ENCODE measurements at places on chromosomes 2 and 18.

GRCh38 chr2:172329774-172330671 is 97.4 kb upstream of the ITGA6 start:
- peaks cover 4% of the 10 kb centered on the region for H3K4me1 ChIP-seq
- DNase-seq = no peak
- no peak overlapping the region for H3K4me3 ChIP-seq
- H3K27me3 ChIP-seq = no peaks in the 10 kb centered on the region
- no peak overlapping the region for H3K27ac ChIP-seq

GRCh38 chr18:10232062-10232461 is 222.4 kb upstream of the APCDD1 start:
- H3K4me1 ChIP-seq = peaks cover 10% of the 10 kb centered on the region
- H3K27ac ChIP-seq = no peak overlapping the region
- no peak for DNase-seq
- no peak overlapping the region for H3K4me3 ChIP-seq

DNA sequence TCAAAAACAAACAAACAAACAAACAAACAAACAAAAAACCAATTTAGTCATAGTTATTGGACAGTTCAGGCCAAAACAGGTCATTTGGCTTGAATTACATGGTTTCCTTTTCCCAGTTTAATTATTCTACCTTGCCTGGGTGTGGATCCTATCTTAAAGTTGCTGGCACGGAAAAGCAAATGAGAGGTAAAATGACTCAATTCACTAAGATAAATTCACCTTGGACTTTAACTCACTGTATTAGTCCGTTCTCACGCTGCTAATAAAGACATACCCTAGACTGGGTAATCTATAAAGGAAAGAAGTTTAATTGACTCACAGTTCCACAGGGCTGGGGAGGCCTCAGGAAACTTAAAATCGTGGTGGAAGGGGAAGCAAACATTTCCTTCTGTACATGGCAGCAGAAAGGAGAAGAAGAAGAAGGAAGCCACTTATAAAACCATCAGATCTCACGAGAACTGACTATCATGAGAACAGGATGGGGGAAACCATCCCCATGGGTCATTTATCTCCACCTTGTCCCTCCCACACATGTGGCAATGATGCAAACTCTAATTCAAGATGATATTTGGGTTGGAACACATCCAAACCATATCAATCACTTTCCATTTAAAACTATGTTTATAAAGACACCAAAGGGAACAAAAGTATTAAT is 22.5 kb upstream of the TRAPPC8 start:
- no peak overlapping the region for H3K4me3 ChIP-seq
- no peaks in the 10 kb centered on the region for H3K4me1 ChIP-seq
- no peak for DNase-seq

- no peak overlapping the region for H3K4me3 ChIP-seq
- no peak for DNase-seq
- H3K4me1 ChIP-seq = no peaks in the 10 kb centered on the region
- no peaks in the 10 kb centered on the region for H3K36me3 ChIP-seq
- H3K27ac ChIP-seq = no peak overlapping the region
Observed at GRCh38 chr18:43751835-43752234, 474.5 kb upstream of the SYT4 start.

DNA sequence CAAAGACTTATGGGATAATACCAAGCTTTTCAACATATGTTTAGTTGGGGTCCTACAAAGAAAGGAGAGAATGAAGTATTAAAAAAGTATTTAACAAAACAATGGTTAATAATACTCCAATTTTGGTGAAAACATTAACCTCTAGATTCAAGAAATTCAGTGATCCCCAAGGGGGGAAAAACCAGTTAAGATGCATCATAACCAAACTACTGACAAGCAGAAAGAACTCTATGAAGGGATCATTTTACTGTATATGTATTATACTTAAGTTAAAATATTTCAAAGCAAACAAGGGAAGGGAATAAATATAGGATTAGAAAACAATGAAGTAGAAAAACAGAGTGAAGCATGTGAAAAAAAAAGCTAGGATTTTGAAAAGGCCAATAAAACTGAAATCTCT is 8.7 kb downstream of the CNRIP1 start:
- no peak overlapping the region for H3K27ac ChIP-seq
- H3K27me3 ChIP-seq = no peaks in the 10 kb centered on the region
- H3K4me3 ChIP-seq = no peak overlapping the region
- no peaks in the 10 kb centered on the region for H3K4me1 ChIP-seq
- no peak for DNase-seq

DNA sequence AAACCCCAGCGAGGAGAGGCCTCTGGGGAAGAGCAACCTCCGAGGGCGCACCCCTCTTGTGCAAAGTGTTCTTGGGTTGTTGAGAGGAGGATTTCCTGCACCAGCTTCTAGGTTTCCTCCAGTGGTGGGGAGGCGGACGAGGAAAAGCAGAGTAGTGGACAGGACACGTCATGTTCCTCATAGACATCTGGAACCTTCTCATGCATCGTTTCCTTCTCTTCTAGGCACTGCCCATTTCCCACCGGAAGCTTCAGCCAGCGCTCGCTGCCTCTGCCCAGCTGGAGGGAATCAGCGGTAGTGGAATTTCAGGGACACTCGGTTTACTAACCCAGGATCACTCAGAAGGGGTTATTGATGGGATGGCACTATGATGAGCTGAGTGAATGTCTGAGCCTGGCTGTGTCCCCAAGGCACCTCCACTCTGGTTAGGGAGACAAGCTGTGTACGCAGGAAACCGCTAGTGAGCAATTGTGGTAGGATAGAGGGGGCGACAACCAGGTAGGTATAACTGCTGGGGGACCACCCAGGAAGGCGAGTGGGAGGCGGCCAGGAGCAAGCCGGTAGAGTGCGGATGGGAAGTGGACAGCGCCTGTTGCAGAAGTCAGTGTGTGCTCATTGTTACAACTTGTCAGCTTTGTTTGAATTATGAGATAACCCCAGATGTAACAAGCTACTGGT is 960 bp upstream of the APOB start:
- peaks cover 32% of the 10 kb centered on the region for H3K27me3 ChIP-seq
- no peak for DNase-seq
- H3K36me3 ChIP-seq = no peaks in the 10 kb centered on the region
- H3K4me1 ChIP-seq = peaks cover 9% of the 10 kb centered on the region

- H3K36me3 ChIP-seq = no peaks in the 10 kb centered on the region
- H3K4me1 ChIP-seq = peaks cover 6% of the 10 kb centered on the region
- H3K4me3 ChIP-seq = no peak overlapping the region
- no peak for DNase-seq
- H3K27ac ChIP-seq = no peak overlapping the region
Observed at GRCh38 chr2:150781142-150781541, 293.7 kb upstream of the RND3 start.

- no peak for DNase-seq
- peaks cover 63% of the 10 kb centered on the region for H3K4me1 ChIP-seq
- no peaks in the 10 kb centered on the region for H3K27me3 ChIP-seq
- H3K36me3 ChIP-seq = no peaks in the 10 kb centered on the region
- H3K27ac ChIP-seq = peak overlapping the region; percentile 73
- no peak overlapping the region for H3K4me3 ChIP-seq
Observed at GRCh38 chr2:159030674-159031380, 62.4 kb downstream of the TANC1 start.

DNA sequence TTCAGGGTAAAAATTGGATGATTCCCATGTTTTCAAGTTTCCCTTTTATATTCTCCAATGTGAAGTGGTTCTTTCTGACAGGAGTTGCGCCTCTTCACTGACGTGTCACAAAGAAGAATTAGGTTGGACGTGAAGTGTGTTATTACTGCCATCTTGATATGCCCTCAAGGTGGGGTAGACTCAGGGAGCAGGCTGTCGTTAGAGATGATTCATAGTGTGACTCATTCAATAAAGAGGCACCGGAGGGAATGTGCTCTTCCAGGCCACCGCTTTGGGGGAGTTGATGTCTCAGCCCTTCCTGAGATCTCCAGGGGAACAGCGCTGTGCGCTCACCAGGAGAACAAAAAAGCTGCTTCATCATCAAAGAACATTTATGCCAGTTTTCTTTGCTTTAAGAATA is 3.6 kb upstream of the DGKD start:
- H3K27me3 ChIP-seq = no peaks in the 10 kb centered on the region
- peaks cover 58% of the 10 kb centered on the region for H3K4me1 ChIP-seq
- no peak for DNase-seq
- no peak overlapping the region for H3K27ac ChIP-seq
- no peaks in the 10 kb centered on the region for H3K36me3 ChIP-seq
- no peak overlapping the region for H3K4me3 ChIP-seq

GRCh38 chr18:79229431-79229830 is 160.2 kb downstream of the ATP9B start:
- H3K27me3 ChIP-seq = no peaks in the 10 kb centered on the region
- no peak overlapping the region for H3K4me3 ChIP-seq
- H3K4me1 ChIP-seq = no peaks in the 10 kb centered on the region
- no peaks in the 10 kb centered on the region for H3K36me3 ChIP-seq

DNA sequence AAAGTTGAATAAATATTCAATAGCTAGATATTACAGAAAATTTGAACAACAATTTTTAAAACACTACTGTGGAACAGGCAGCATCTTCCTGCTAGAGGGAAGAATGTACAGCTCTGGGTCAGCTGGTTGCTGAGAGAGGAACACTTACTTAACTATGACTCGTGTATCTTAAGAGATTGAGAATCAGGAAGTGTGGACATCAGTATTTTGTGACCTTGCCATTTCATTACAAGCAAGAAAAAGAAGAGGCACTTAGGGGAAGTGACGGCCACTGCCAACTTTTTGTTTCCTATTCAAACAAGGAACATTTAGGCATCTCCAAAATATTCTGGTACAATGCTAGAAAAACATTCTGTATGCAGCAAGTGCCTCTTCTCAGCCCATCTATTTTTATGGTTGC is 45.9 kb downstream of the ITPRID2 start:
- no peak for DNase-seq
- H3K27ac ChIP-seq = no peak overlapping the region
- no peaks in the 10 kb centered on the region for H3K4me1 ChIP-seq

GRCh38 chr2:237234268-237234667 is 148.6 kb downstream of the COPS8 start:
- H3K4me3 ChIP-seq = no peak overlapping the region
- H3K36me3 ChIP-seq = no peaks in the 10 kb centered on the region
- no peaks in the 10 kb centered on the region for H3K27me3 ChIP-seq
- no peak for DNase-seq

DNA sequence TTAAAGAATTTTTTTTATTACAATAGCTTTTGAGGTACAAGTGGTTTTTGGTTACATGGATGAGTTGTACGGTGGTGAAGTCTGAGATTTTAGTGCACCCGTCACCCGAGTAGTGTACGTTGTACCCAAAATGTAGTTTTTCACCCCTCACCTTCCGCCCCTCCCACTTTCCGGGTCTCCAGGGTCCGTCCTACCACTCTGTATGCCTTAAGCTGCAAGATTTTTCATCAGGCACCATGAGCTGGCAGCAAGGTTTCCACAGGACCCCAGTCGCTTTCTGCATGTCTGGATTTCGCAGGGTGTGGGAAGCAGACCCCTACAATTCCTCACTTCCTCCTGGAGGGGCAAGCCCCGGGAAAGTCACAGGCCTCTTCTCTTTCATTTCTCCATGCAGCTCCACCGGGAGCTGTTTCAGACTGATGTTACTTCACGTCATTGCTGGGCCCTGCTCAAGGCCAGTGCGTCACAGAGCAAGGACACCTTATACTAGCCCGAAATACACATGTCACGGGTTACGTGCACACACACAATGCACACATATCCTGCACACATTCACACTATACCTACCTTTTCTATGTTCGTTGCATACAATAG is 179.1 kb downstream of the ZFP36L2 start:
- H3K4me1 ChIP-seq = peaks cover 5% of the 10 kb centered on the region
- H3K4me3 ChIP-seq = no peak overlapping the region
- no peaks in the 10 kb centered on the region for H3K27me3 ChIP-seq
- no peak overlapping the region for H3K27ac ChIP-seq

DNA sequence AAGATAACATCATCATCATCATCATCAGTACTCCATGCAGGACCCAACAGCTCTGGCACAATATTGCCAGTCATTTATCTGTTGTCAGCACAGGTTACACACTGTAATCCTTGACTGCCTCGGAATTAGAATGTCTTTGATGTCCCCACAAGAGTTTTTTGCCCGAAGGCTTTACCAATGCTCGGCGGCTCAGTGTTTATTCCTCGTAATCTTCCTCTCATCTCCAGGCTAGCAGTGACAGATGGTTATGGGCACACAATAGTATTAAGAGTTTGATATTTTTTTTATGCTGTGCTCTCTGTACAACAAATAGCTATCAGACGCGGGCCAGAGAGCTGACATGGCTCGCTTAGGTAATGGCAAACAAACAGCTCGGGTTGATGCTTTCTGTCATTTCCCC is 515.2 kb downstream of the ZEB2 start:
- H3K27ac ChIP-seq = no peak overlapping the region
- H3K4me3 ChIP-seq = no peak overlapping the region
- no peaks in the 10 kb centered on the region for H3K27me3 ChIP-seq
- no peak for DNase-seq
- no peaks in the 10 kb centered on the region for H3K36me3 ChIP-seq
- H3K4me1 ChIP-seq = no peaks in the 10 kb centered on the region

- no peaks in the 10 kb centered on the region for H3K27me3 ChIP-seq
- peaks cover 16% of the 10 kb centered on the region for H3K4me1 ChIP-seq
- no peak overlapping the region for H3K27ac ChIP-seq
- DNase-seq = no peak
- H3K36me3 ChIP-seq = no peaks in the 10 kb centered on the region
Observed at GRCh38 chr2:120862201-120863060, 126.8 kb downstream of the GLI2 start.

DNA sequence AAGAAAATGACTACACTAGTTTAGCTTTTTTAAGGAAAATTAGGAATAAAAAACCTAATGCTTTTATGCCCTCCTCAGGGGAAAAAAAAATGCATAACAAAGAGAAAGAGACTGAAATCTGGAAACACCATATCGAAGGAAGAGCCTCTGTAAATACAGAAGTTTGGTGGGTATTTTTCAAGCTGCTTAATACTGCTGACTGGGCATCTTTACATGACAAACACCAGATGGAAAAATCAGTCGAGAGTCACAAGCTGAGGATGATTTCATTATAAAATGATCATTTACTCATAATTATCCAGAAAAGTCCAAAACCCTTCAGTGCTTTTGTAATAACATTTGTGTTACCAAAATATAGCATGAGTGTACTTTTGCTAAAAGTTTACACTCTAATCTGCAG is 1600.7 kb upstream of the ACVR2A start:
- H3K27ac ChIP-seq = no peak overlapping the region
- DNase-seq = no peak
- no peak overlapping the region for H3K4me3 ChIP-seq
- no peaks in the 10 kb centered on the region for H3K4me1 ChIP-seq

DNA sequence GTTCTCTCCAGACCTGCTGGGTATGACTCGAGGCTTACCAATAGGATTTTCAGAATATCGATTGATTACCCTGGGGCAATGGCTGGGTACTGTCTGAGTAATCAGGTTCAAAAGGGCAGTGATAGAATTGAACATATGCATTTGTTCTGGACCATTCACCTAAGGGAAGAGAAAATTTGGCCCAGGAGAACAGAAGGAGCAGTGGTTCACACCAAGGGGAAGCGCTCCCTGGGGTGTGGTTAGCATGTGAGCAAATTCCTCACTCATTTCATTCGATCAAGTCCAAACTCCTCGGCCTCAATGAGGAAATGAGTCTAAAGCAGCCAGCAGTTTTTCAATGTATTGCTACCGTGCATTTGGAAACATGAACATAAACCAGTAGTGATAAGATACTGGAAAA is 55.6 kb downstream of the CYP26B1 start:
- H3K36me3 ChIP-seq = no peaks in the 10 kb centered on the region
- no peak for DNase-seq
- H3K27ac ChIP-seq = no peak overlapping the region
- H3K4me3 ChIP-seq = no peak overlapping the region
- H3K27me3 ChIP-seq = no peaks in the 10 kb centered on the region
- peaks cover 6% of the 10 kb centered on the region for H3K4me1 ChIP-seq

- no peak overlapping the region for H3K27ac ChIP-seq
- H3K4me3 ChIP-seq = no peak overlapping the region
- no peaks in the 10 kb centered on the region for H3K27me3 ChIP-seq
- no peak for DNase-seq
- H3K4me1 ChIP-seq = no peaks in the 10 kb centered on the region
Observed at GRCh38 chr2:144006139-144006538, 513.8 kb downstream of the ZEB2 start.
